H1 (cell line): ENCODE measurements at places on chromosomes 16 and 17. TPM values are rescaled to one million over a fixed set of nuclear protein-coding genes. Genes with fewer than 3 reads are reported as not detected.

- DNase-seq = no peak
These were observed 167.2 kb upstream of the CDH11 start for GRCh38 chr16:65289022-65289421.

- no peak for DNase-seq
These were observed 4.1 kb downstream of the USH1G start for GRCh38 chr17:74918906-74919305.

- no peak for DNase-seq
These were observed 23.7 kb downstream of the CCL4 start for GRCh38 chr17:36127199-36127893.

DNA sequence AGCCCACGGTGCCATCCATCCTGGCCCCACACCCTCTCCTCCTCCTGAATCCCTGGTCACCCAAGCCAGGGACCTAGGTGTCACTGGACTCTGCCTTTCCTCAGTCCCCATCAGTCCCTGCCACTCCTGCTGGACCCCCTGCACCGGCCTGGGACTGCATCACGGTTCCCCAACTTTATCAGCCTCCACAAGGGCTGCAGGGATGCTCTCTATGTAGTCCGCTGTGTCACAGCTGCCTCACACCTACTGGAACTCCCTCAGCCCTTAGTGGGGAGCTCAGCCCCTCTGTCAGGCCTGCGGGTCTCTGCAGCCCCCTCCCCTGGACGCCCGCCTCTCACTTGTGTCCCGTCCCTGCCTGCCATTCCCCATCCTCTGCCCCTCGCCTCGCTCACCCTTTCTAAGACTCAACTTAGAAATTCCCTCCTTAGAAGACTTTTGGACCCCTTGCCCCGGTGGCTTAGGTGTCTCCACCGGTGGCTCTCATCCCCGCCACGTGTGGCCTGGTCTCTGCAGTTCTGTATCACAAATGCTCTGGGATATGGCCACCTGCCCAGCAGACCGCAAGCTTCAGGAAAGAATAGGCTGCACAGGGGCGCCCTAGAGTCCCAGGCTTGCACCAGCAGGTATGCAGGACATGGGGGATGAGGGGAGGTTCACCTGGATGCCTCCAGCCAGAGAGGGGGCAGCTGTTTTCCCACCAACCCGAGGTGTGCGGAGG is 62.9 kb downstream of the PRMT7 start:
- DNase-seq = no peak

CRYBA1 gene
- not detected in 2 replicates for total RNA-seq

C17orf50 gene
- not detected in 2 replicates for total RNA-seq

MYH13 gene
- not detected in 2 replicates for total RNA-seq

LRRC75A gene
- total RNA-seq = 7.2 and 9.9 TPM in 2 replicates

ENPP7 gene
- total RNA-seq = not detected in 2 replicates

CNGB1 gene
- not detected in 2 replicates for total RNA-seq
